ENCODE measurements at places on chromosomes 2 and 18. TPM values are rescaled to one million over a fixed set of nuclear protein-coding genes. Genes with fewer than 3 reads are reported as not detected.

GPR35 gene
- polyA plus RNA-seq, result 12.8 TPM

- DNase-seq, result no peak
Measured at GRCh38 chr2:71560638-71561011, 107.3 kb downstream of the DYSF start.

- no peak for DNase-seq
Measured at GRCh38 chr2:190469771-190470170, 61.6 kb downstream of the MFSD6 start.

- no peak for DNase-seq
Measured at GRCh38 chr2:178246696-178247095, 52.4 kb downstream of the OSBPL6 start.

DNA sequence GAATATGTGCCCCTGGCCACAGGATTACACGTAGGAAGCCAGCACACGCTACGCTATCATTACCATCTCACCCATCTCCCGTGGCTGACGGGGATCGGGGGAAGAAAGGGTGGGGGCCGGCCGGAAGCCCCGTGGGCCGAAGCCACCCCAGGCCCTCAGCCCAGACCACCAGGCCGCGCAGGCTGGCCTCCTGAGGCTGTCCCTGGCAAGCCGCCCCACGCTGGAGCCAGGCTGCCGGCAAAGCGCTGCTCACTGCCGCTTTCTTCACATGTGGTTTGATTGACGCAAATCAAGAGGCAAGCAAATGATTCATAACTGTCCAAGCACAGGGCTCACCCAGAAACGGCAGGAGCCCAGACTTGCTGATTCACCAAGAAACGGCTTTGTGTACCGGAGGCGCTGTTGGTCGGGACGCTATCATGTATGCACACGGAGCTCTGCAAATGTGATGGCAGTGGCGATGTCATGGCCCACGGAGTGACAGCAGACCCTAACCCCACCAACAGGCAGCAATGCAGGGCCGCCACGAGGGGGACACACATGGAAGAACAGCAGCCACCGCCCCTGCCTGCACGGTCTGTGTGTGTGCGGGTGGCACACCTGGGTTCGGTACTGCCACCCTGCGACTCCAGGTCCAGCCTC lies 125.7 kb downstream of the HDAC4 start:
- DNase-seq, result peak; percentile 80

DNA sequence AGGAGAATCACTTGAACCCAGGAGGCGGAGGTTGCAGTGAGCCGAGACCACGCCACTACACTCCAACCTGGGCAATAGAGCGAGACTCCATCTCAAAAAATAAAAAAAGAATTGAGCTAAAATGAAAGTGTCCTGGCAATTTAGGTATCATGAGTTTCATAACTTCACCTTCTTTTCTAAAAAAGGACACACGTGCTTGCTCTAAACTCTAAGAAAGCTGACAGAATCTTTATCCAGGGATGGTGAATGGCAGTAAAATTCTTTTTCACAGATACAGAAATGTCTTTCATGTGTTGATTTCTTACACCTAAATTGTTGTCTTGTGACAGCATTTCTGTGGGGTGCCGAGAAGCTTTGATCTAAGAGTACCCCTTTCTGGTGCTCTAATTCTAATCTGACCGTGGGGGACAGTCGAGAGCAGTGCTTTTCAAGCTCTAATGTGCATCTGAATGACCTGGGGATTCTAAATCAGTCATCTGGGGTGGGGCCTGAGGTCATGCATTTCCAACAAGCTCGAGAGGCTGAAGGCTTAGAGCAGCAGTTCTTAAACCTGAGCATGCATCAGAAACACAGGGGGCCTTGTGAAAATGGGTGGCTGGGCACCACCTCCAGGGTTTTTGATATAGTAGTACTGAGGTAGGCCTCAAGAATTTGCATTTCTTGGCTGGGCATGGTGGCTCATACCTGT lies 42.1 kb upstream of the REL start:
- no peak for DNase-seq

DNA sequence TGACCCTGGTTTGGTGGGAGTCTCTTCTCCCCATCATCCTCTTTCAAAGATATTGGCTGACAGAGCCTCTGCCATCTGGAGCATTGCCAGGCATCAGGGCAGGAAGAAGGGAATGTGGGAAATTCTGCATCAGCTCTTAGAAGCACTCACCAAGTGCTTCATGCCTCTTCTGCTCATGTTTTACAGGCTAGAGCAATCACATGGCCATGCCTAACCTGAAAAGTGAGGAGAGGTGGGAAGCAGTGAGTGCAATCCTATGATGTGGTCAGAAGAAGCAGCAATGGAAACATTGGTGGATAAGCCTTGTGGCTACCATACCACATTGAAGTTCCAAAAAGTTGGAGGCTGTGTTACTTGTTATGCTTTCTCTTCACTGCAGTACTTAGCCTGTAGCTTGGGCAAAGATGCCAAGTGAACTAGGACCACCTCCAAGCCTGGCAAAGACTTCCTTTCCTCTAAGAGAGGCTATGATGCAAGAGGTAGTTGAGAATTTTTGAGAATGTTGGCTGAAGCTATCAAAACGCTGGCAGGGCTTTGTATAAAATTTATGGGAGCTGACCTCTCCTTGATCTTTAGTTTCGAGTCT lies 64.1 kb downstream of the BCL2L11 start:
- no peak for DNase-seq

DNA sequence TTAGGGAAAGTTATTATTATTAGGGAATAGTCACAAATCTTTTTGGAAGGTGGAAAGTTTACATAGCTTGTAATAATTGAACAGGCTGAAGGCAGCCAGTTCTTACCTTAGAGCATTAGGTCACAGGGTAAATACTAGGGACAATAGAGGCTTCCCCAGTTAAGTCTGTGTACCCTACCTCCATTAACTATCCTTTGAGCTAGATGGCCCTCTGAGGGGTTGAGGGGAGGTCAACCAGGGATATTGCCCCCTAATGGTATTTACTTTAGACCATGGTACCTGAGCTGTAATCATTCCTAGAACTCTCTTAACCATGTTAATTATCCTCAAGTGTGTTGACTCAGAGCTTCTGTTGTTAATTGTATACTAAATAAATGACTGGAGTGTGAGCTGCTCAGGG lies 120.5 kb upstream of the SCN7A start:
- no peak for DNase-seq

- no peak for DNase-seq
Measured at GRCh38 chr2:62663920-62664795, 41.4 kb upstream of the EHBP1 start.

GRCh38 chr2:62800618-62801017 lies 95.1 kb downstream of the EHBP1 start:
- DNase-seq, result no peak

DNA sequence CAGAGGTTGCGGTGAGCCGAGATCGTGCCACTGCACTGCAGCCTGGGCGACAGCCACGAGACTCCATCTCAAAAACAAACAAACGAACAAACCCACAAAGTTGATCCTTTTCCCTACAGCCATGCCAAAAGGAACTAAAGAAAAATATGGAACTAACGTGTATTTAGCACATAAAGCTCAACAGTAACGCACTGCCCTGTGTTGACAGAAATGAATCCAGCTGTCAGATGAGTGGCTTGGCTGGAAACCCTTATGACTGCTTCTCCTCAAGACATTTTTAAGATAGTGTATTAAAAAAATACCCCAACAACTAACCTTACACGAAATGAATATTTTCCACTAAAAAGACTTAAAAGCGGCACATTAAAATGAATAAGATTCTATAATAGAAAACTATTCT lies 62.9 kb upstream of the TUBA3E start:
- no peak for DNase-seq

PLB1 gene
- polyA plus RNA-seq, result 3.1 TPM

SERPINB10 gene
- polyA plus RNA-seq, result 0.10 TPM

MDH1B gene
- polyA plus RNA-seq, result 0.76 TPM

NOSTRIN gene
- 48.1 TPM for polyA plus RNA-seq

CDH19 gene
- polyA plus RNA-seq, result 0.92 TPM

- no peak for DNase-seq
Measured at GRCh38 chr2:21912405-21912804, 788.6 kb downstream of the TDRD15 start.

ANKRD23 gene
- 2.9 TPM for polyA plus RNA-seq

COL4A3 gene
- polyA plus RNA-seq, result 1.2 TPM

GRCh38 chr2:132489150-132489549 lies 72.5 kb downstream of the GPR39 start:
- DNase-seq, result no peak

DNA sequence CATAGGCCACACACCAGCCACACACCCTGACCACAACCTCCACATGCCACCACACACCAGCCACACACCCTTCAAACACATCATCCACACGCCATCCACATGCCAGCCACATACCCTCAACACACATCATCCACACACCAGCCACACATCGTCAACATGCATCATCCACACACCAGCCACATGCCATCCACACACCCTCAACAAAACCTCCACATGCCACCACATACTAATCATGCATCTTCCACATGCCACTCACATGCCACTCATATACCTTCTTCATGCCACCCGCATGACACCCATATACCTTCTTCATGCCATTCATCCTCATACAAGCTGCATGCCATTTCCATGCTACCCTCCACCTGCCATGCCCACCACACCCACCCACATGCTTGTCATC lies 12.4 kb downstream of the TNS1 start:
- DNase-seq, result no peak

DNA sequence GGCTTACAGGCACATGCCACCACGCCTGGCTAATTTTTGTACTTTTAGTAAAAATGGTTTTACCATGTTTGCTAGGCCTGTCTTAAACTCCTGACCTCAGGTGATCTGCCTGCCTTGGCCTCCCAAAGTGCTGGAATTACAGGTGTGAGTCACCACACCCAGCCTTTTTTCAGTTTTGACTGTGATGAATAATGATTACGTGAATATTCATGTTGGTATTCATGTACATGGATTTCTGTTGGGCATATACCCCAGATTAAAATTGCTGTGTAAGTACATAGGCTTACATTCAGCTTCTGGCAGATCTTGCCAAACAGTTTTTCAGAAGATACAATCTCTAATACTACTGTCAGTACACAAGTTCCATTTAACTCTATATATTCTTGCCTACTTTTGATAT lies 20.9 kb downstream of the SLC39A10 start:
- no peak for DNase-seq

GRCh38 chr2:75574106-75574505 lies 13.4 kb upstream of the EVA1A start:
- no peak for DNase-seq

DNA sequence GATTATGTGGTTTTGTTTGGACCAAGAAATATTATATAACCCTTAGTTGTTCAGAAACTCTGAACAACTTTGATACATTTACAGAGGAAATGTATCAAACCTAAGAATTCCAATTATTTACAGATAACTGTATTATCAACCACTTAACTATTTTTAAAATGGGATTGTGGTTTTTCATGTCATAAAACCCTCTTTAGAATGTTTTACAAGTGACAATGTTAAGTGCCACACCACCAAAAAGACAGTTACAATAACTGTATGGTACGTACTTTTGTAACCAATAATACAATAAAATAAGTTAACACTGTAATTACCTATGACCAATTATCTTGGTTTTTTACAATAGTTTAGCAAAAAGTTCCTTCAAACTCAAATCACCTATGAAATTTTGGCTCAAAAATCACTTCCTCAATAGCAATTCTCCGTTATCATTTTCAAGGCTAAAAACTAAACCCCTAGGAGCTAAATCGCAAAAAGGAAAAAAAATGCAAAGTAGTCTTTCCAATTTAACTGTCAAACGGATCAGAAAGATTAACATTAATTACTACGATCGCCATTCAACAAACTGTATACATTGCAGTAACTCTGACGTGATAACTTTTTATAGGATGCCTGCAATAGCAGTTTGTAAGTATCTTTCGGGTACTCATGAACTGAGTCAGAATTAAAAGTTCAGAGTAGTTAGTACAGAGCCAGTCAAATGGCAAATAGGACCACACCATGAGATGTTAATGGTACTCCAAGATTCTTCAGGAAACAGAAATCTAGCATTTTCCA lies 1.5 kb downstream of the ROCK1 start:
- no peak for DNase-seq

DNA sequence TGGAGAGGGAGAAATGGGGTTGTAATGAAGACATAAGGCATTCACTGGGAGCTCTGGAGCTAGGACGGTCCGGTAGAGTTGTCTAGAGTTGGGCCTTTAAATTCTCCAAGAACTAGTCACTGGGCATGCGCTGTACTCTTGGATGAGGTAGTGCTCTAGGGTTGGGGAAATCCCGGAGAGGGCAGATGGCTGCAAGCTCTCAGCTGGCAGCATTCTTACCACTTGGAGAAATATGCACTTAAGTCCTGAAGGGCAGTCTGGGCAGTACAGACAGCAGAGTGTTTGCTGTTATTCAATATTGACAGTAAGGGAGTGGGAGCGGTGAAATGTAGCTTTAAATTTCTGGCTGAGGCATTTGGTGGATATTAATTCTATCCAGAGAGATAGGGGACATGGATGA lies 214.6 kb downstream of the RDH14 start:
- DNase-seq, result peak; percentile 57

DNA sequence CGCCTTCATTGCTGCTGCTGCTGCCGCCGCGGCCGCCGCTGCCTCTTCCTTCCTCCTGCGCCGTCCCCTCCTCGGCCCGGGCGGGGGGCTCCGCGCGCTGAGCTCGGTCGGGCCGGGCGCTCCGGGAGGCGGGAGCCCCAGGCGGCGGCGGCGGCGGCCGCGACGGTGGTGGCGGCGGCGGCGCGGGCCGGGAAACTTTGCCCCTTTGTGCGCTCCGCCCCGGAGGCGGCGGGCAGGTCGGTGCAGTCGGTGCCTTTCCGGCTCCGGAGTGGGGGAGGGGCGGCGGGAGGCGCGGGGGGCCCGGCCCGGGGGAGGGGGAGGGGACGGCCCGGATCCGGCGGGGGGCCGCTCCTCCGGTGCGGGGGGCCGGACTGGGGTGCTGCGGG lies 205 bp downstream of the TET3 start:
- DNase-seq, result peak; percentile 61

GRCh38 chr2:239958473-239958765 lies 66.7 kb downstream of the NDUFA10 start:
- DNase-seq, result no peak

DNA sequence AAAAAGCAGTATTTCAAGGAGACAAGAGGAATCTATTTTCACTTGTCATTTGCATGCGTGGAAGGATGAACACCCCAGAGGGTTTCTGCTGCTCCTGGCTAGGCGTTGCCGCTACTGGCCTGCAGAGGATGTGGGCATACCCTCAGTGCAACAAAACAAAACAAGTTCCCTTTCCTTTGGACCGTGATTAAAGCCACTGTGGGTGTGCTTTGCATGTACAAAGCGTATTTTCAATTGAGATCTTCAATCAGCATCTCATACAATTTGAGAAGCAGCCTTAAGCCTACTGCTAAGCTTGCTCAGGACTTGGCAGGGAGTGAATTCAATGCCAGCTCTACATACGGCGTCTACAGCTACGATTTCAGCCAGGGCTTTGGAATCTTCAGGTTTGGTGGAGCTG lies 298.4 kb downstream of the LPIN1 start:
- DNase-seq, result peak; percentile 39

RGPD4 gene
- polyA plus RNA-seq, result not detected

All from stomach (tissue), 19 donors.